Stimulated activated naive CD4-positive, alpha-beta T cell treated with Interleukin-2 at 50 U/mL for 16 hours (primary cell): ENCODE measurements at places on chromosomes 1 and 21.

- no peak for DNase-seq
Observed at GRCh38 chr1:244089561-244089960, 38.5 kb downstream of the ZBTB18 start.

GRCh38 chr1:197467881-197468280, 199.8 kb downstream of the CRB1 start:
- DNase-seq: no peak

DNA sequence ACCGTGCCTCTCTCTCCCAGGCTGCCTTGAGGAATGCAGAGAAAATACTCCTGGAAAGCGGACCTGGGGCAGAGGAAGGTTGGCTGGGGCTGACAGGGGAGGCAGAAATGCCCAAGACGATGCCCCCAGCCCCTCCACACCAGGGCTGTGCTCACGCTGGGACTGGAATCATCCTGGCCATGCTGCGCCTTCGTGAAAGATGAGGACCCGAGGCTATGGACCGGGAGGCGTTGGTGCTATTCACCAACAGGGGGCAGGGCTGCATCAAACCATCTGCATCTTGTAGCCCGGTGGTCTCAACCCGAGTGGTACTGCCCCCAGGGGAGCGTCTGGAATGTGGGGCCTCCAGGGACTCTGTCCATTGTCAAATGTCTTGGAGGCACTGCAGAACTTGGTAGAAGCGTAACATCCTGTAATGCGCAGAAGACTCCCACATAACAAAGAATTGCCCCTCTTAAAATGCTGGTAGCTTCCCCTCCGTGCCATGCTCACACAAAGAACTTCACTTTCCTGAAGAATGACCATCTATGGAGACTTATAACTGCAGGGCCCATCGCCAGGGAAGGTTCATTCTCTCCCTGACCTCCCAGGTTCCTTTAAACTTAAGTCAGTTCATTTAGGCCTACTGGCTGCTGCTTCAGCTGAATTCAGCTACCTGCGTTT, 251.2 kb downstream of the RRAGC start:
- DNase-seq: no peak

DNA sequence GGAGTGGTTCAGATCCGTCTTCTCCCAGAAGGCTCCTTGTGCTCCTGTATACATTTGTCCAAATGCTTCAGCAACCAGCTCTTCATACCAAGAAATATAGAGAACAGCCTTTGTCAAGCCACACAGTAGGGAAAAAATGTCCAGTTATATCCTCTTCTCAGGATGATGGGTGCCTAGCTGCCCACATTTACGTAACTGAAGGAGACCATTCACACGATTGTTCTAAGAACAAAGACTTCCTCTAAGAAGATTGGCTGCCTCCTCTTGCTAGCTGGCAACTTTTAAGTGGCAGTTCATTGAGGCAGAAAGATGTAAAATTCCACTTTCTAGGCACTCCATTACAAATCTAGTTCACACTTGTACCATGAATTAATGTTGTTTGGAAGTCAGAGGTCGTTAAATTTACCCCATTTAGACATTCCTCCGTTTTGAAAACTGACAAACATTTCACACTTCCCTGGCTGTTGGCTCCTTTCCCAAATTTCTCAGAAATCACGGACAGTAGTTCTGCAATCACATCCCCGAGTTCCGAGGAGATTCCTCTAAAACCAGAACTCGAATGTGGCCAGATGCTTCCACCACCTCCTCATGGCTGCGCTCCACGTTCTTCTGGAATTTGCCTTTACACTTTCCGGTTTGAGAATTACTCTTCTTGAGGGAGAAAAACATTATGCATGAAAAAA, 45.6 kb upstream of the CSF1 start:
- no peak for DNase-seq

DNA sequence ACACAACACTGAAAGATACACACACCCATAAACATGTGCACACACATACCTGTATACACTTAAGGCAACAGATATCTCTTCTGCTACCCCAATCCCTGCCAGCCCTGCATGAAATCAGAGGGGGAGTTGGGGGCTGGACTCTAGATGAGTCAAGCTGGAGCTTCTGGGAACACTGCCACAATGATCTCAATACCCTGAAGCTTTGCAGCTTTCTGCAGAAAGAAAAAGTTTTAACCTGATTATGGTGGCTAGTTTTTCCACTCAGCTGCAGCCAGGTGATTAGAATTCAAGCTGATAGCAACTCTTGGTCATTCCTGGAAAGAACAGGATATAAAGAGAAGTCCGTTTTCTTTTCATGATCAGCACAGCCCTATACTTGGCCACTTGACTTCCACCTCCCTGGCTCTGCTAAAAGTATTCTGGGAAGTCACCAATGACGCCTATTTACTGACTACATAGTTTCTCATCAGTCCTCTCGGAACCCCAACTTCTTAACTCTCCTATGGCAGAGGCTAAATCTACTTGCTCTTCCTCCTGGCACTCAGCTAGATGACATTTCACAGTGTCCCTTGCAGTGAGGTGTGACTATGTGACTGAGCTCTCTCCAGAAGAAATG, 20.7 kb upstream of the DNASE2B start:
- DNase-seq: no peak

- no peak for DNase-seq
Observed at GRCh38 chr1:239170828-239171227, 215.5 kb upstream of the CHRM3 start.

DNA sequence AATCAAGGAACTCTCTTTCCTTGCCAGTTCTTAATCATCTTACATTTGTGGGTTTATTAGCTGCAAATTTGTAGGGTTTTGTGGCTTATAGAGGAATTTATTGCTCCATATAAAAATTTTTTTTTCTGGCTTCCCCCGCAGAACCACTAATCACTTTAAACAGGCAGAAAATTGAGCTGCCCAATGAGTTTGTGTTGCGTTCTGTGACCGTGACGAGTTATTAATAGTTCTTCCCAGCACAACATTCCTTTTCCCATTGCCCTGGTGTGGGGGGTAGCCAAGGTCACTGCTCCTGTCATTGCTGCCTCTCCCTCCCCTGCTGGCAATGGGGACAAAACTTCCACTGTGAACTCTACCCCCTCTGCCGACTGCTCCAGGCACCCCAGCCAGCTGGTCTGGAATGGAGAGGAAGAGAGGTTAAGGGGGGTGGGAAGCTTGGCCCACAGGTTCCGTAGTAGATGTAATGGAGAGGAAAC, 55.1 kb downstream of the UBE2T start:
- no peak for DNase-seq

DNA sequence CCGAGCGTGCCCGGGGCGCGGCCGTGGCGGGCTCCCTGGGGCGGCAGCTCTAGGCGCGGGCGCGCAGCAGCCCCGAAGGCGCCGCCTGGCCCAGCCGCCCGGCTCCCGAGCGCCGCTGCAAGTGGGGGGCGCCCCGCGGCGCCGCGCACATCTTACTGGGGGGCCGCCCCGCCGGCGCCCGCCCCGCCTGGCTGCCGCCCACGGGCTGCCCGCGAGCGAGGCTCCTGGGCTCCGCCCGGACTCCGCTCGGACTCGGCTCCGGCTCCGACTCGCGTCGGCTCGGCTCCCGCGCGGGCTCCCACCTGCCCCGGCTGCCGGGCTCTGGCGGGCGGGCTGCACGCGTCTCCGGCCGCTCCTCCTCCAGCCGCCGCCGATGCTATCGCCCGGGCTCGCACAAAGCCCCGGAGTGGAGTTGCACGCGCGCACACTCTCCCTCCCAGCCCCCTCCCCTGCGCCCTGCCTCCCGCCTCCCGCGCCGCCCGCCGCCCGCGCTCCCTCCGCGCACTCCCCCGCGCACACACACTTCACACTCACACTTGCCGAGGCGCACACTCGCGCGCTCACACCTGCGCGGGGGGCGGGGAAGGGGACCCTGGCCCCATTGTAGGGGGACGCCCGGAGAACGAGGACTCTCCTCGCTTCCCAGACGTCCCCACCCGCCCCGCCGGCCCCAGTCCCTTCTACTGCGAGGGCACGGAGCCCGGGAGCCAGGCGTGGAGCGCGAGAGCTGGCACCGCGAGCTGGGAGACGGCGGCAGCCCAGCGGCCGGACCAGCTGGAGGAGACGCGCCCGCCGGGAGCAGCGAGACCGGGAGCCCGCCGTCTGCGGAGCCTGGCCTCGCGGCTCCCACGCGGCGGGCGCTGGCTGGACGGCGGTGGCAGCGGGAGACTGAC, at the start of gene GRIK3:
Gene GRIK3, minus strand, starts transcription at position 395 of the 893 bp plus-strand sequence. CDS start 407 bp downstream, outside the sequence.
- DNase-seq: no peak

- no peak for DNase-seq
Observed at GRCh38 chr1:186745531-186746146, 65.4 kb upstream of the PTGS2 start.

DNA sequence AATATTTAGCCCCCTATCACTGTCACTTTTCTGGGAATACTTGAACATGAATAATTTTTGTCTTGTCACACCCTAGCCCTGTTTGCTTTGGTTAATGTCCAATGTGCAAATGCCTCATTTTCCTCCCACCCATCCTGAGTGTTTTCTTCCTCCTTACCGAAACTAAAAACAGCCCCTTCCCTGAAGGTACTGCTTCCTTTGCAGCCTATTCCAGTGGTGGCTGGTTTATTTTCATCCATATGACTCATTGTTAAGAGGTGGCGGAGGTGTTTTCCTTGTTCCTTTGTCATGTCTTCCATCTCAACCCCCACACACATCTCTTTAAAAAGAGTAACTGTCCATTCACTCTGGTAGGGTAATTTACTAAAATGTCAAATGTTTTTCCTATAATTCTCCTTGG, 40.4 kb downstream of the CD55 start:
- DNase-seq: no peak

DNA sequence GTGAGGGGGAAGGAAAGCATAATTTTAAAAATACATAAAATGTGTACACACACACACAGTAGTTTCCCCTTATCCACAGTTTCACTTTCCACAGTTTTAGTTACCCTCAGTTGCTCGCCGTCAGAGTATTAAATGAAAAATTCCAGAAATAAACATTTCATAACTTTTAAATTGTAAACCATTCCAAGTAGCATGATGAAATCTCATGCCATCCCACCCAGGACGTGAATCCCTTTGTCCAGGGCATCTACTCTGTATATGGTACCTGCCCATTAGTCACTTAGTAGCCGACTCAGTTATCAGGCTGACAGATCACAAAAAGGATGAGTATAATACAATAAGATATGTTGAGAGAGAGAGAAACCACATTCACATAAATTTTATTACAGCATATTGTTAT, 36.2 kb downstream of the EPS15 start:
- DNase-seq: no peak

DNA sequence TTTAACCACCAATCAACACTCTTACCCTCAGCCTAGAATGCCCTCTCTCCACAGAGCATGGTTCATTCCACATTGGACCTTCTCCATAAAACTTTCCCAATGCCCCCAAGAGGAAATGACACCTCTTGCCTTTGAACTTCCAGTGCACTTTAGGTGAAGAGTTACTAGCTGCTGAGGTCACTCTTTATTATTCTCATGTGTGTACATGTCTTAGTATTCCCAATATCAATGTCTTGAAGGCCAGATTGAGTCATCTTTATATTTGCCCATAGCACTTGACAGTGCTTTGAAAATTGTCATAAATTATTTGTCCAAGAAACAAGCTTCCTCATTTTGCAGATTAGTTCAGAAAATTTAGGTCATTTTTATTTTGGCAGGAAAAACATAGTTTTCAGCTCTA, 8.1 kb upstream of the DNASE2B start:
- DNase-seq: no peak

DNA sequence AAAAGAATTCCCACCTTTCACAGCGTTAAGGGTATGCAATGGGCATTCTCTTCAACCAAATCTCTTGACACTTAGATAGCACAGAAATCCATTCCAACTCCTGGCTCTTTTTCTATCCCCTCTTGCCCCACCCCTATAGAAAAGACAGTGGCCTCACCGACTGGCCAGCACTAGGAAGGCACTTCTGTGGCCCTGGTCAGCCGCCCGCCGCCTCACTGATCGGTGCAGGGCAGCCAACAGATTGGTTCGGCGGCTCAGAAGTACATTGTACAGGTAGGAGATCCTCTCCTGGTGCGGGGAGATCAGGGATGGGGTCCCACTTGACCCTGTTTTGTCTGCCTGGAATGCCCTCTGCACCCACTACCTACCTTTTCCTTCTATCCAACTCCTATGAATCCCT, 9.3 kb downstream of the DCST2 start:
- no peak for DNase-seq

DNA sequence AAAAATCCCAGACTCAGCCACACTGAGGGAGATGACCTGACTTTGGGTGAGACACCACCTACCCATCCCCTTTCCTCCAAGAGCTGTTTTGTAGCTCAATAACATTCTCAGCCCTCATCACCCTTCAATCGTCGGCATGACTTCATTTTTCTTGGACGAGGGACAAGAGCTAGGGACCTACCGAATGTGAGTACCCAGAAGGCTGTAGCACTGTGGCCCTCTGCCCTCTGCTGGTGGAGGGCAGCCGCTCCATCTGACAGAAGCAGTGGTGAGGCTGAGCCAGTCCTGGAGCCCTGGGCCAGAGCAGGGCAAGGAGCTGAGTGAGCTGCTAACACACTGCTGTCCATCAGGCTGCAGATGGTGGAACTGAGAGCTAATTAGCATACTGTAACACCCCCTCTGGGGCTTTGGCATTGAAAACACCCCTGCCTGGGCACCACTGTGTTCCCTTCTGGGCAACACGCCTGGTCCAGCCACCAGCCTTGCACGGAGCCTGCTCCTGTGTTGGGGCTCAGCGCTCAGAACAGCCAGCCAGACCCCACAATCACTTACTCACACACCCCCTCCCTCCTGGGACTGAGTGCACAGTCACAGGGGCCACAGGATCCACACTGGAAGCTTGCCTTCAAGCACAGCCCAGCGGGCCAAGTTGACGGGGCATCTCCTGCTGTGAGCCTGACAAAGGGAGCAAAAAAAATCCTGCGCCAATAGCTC, 18.3 kb upstream of the ALPL start:
- no peak for DNase-seq

DNA sequence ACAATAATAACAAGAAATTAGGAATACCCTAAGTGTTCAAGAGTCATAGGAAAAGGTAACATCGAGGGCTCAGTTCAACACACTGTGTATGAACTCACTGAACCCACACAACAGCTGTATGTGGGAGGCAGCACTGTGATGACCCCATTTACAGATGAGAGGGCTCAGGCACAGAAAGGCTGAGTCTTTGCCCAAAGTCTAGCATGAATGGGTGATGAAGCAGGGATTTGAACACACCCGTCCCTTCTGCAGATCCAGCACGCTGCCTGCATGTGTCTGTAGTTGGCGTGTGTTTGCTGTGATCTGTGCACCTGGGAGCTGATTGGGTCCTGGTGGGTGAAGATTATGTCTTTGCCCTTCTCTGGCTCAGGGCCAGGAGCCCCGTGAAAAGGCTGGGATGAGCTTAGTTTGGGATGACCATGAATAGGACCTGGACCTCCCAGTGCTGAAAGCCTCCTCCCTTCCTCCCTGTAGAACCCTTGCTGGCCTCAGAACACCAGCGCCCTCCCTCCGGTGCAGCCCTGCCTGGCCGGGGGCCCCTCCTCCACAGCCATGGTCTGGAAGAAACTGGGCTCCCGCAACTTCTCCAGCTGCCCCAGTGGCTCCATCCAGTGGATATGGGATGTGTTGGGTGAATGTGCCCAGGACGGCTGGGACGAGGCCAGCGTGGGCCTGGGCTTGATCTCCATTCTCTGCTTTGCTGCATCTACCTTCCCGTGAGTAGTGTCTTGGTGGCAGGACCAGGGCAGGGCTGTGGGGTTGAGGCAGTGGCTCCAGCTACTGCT, 5.2 kb downstream of the SLC66A1 start:
- DNase-seq: no peak

- DNase-seq: no peak
Observed at GRCh38 chr1:245458761-245459174, 304.0 kb downstream of the KIF26B start.

GRCh38 chr1:78003070-78003746, 1.5 kb upstream of the DNAJB4 start:
- DNase-seq: no peak

- DNase-seq: no peak
Observed at GRCh38 chr1:57327336-57327735, 96.5 kb downstream of the DAB1 start.
